ENCODE measurements at places on chromosomes 16 and 17.

DNA sequence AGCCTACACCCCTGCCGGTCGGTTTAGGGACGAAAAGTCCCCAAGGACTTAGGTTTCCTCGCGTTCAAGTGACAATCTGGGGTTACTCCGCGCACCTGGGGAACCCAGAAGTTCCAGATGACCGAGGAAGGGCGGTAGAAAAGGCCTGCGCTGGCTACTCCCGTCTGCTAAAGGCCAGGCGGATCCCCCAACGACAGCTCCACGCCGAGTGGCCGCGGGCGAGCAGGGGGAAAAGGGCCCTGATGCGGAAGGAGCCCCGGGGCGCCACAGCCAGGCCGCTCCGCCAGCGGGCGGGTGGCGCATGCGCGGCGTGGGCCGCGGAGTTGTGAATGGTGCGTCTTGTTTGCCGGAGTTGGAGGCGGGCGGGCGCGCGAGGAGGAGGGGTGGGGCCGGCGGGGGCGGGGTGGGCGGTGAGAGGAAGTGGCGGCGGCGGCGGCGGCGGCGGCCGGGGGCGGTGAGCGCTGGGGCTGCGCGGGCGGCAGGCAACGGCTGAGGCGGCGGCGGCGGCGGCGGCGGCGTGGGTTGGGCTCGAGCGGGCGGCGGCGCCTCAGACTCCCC is at the start of gene CBFB:
TSS of gene CBFB (plus strand) at position 454 of the 558 bp plus-strand sequence. CDS start 259 bp downstream, outside the sequence.
- DNase-seq = peak; percentile 79

- no peak for DNase-seq
Measured at GRCh38 chr17:75720656-75721462, at the start of gene ITGB4. Gene ITGB4 (plus strand): TSS chr17:75721459. CDS start chr17:75724704, 3,245 bp downstream.

GRCh38 chr17:79607940-79608623 is 2.8 kb downstream of the RBFOX3 start:
- DNase-seq = no peak

DNA sequence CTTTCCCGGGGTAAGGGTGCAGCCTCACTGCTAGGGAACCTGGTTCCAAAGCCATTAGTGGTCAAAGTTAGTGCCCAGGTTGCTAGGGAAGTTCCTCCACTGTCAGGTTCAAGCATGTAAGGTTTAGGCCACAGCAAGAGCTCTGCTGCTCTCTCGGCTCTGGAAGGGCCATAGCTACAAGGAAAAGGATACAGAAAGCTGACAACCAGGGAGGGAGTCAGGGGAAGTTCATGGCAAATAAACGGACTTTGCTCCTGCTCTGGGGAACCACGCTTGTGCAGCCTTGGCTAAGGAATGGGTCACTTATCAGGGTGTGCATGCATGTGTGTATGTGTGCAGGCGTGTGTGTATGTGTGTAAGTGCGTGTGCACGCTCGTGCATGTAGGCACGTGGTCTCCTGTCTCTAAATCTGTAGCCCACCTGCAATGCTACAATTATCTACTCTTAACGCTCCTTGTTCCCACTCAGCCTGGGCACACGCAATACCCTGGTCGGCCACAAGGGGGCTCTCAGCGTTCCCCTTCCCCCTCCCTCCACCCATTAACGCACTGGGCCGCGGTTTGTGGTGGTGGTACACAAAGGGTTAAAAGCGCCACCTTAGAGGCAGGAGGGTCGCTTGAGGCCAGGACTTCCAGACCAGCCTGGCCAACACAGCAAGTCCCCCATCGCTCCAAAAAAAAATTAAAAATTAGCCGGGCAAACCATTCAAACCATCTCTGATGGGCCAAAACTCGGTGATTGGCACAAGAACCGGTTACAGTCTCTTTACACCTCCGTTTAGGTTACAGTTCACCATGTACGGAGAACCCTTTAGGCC is 48.4 kb upstream of the KDM8 start:
- peak; percentile 8 for DNase-seq

GRCh38 chr17:45719335-45720071 is 64.6 kb upstream of the CRHR1 start:
- DNase-seq = peak; percentile 17

DNA sequence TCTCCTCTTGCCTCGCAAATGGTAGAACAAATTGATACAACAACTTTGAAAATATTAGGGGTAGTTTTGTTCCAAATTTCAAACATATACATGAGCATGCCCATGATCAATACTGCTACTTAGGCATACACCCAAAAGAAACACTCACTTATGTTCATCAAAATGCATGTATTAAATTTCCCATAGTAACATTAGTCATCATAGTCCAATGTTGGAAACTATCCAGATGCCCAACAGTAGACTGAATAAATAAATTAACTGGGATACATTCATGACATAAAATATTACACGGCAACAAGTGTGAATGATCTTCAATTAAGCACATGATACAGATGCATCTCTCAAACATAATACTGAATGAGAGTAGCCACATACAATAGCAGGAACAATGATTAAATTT is 391.6 kb downstream of the CDH11 start:
- DNase-seq = no peak

DNA sequence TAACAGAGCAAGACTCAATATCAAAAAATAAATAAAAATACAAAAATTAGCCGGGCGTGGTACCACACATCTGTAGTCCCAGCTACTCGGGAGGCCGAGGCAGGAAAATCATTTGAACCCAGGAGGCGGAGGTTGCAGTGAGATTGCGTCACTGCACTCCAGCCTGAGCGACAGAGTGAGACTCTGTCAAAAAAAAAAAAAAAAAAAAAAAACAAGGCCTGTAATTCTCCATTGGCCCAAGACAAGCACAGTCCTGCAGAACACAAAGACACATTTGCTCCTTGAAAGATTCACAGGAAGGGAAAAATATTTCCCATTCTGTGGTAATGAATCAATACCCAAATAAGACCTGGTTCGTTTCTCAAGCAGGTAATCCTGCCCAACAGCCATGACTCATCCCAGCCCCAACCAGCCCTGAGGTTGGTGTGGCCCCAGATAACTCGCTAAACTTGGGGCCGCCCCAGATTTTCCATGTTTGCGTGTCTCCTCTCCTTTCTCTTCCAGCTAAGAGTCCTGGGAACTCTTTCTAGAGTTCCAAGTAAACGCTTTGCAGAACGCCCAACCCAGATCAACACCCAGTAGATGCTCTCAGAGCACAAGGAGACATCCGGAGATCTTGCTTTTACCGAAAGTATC is 40.3 kb upstream of the SNN start:
- no peak for DNase-seq

DNA sequence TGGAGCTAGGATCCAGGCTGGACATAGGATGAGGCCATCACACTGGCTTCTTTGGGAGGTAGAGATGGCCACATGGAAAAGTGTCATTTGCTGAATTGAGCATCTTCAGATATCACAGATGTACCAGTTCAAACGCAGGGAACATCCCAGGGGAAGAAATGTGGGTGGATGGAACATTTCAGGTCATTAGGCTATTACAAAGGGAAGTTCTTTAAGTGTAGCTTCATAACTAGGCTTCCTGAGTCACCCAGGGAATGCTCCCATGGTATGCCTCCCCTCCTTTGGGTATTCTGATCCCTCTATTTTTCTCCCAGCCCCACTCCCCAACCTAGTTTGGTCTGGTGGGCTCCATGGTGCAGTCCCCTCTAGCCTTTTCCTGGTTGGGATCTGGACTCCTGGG is 69.8 kb upstream of the IRX3 start:
- DNase-seq = no peak

DNA sequence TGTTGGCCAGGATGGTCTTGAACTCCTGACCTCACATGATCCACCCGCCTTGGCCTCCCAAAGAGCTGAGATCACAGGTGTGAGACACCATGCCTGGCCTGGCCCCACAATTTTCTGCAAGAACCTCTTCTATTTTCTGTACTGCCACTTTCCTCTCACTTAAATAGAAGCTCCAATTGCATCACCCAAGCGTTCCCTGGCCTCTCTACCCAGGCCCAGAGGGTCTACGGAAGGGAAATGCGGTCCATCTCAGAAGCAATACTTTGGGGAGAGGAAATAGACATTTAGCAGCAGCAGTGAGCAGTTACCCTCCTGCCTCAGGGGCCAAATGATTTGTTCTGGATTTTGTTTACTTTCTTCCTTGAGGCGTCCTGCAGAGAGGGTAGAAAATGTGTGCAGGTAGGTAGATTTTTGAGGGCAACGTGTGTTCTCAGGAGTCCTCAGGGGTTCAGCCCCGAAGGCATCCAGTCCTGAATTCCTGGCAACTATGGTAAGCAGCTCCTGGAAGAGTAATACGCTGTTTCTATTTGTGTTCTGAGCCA is 11.0 kb downstream of the SLC6A4 start:
- DNase-seq = no peak

DNA sequence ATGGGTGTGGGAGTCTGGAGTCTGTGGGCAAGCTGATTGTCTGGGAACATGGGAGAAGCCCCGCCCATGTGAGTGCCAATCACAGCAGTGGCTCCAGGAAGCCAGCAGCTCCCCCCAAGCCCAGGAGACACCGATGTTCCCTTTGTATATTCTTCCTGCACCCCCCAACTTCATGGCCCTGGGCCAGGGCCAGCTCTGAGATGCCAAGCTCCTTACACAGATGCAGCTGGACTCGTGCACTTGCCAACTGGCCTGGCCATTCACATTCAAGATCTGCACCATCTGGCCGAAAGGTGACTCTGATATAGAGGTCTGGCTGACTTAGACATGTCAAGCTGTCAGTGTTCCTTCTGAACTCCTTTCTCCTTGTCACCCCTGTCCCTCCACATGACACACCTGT is 50.5 kb downstream of the CACNG5 start:
- DNase-seq = no peak

Measured in AML-193 (cell line).